ENCODE measurements at places on chromosomes 7 and 10.

DNA sequence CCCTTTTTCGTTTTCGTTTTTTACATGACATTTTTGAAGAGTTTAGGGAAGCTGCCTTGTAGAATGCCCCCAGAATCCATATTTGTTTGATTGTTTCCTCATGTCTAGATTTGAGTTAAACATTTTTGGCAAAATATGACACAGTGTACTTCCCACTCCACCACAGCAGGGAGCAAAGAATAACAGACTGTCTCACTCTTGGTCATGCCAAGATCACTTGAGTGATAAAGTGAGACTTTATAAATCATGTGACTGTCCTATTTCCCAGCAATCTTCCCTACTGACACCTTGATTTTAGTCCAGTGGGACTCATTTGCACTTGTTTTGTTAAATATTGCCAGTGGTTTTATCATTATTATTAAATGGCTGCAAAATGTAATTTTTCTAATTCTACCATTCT is 44.4 kb upstream of the USP6NL start:
- no peak for DNase-seq

- DNase-seq: no peak
These were observed 5.3 kb downstream of the CPXM2 start for GRCh38 chr10:123886292-123886691.

- DNase-seq: peak; percentile 4
These were observed 734 bp downstream of the PTPN12 start for GRCh38 chr7:77537778-77538280.

- DNase-seq: no peak
These were observed 21.1 kb upstream of the PCBD1 start for GRCh38 chr10:70909326-70909935.

- no peak for DNase-seq
These were observed 4.5 kb upstream of the TRAPPC14 start for GRCh38 chr7:100163006-100163531.

GRCh38 chr10:107502229-107502985 is 337.9 kb upstream of the SORCS1 start:
- no peak for DNase-seq

DNA sequence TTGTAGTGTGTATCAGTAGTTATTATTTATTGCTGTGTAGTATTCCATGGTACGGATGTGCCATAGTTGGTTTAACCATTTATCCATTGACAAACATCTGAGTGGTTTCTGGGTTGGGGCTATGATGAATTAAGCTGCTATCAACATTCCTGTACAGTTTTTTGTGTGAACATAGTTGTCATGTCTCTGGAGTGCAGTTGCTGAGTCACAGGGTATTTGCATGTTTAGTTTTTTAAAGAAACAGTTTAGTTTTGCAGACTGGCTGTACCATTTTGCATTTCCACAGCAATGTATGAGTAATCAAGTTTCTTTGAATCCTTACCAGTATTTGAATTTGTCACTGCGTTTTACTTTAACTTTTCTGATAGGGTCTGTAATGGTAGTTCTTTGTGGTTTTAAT is 516.7 kb upstream of the CELF2 start:
- DNase-seq: no peak

DNA sequence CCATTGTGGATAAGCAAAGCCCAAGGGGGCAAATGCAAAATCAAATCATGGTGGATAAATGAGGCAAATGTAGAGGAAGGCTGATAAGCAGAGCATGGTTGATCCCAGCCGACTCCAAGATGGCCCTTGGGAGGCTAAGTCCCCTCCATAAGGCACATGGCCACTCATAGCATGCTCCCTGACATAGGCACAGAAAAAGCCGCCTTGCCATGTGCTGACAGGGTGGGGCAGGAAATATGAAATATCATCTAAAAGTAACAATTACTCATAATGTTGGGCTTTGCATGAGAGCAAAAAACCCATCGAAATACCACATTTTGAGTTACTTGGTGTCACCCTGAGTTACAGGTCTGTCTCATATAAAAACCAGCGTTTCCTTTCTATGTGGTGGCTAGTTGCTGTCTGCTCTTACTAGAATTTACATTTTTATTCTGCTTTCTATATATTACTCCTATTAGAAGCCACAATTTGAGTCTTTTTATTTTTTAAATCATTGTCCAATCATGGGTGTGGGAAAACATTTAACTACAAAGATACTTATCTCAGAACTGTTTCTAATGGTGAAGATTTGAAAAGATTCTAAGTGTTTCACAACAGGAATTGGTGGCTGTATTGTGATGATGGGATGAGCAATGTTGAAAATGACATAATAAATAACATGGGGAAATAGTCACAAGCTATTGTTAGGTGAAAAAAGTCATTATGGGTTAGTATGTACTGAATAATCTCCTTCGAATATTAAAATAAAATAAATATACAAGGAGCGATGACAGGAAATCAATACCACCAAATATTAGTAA is 102.7 kb downstream of the CUBN start:
- DNase-seq: no peak

DNA sequence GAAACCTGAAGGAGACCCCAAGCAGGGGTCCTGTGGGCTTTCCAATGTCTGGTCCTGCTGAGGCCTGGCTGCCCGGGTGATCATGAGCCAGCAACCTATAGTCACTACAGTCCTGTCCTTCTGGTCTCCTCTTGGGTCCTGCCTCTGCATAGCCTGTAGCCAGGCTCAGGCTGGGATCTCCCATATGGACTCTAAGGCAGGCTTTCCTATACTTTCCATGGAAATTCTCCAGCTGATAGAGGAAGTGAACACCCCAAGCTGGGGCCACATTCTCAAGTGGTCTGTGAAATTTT is 26.4 kb downstream of the ANXA8 start:
- no peak for DNase-seq

DNA sequence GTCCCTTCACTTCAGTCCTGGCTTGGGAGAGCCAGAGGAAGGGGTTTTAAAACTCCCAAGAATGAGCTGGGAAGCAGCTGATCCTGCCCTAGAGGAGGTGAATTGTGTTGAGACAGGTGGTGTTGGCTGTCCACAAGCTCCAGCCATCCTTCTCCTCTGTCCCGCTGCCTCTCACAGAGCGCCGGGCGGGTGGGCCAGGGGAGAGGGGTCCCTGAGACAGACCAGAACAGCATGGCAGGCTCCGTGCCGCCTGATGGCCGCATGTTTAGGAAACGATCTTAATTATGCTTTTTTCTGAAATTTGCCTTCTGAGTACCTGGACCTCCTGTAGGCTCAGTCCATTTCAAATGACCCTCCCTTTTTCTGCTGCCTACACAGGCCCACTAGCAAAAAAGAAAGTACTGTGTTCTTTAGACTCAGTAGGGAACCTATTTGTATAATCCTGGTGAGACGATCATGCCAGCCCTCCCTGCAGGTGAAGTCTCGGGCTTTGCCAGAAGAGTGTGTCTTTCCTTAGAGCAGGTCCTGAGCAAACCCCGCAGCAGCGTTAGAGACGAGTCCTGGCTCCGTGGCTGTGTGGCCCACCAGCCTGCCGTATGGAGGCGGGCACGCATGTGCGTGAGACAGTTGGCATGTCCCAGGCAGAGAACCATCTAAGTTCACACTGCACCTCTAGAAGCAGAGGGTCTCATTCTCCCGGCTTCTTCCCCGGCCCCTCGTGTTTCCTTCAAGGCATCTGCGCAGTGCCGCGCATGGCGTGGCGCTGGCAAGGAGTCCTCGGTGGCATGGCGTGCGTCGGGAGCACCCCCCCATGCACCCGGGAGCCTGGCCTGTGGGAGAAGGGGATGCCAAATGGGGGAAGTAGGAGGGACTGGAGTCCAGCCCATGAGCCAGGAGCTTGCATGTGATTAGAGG is 26.3 kb upstream of the PWWP2B start:
- no peak for DNase-seq

DNA sequence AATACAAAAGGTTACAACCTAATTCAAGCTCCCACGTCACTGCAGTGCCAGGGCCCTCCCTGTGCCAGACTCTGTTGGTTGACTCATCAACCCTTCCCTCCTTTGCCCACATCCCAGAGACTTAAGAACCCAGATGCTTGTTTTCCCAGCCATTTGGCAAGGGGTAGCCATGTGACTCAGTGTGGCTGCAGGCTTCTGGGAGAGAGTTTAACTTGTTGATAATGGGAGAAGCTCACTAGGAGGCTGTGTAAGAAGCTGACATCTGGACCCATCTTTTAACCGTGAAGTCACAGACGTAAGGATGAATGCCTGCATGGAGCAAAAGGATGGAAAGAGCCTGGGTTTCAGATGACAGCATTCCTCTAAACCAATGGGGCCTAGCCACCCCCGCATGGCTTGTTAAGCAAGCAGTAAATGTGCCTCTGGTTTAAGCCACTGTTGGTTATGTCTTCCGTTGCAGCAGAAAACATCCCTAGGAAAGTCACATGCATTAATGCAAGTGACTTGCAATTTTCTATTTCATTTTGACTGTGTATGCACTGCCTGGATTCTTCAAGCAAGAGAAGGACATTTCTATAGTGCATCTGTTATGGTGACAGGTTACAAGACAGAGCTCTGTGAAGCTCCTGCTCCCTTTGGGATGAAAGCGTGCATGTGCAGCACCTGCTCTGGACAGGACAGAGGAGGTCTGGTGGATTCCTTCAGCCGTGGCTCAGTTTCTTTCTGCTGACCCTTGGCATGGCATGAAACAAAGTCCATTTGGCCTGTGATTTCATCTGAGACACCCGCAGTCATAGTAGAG is 57.5 kb upstream of the CREB5 start:
- peak; percentile 54 for DNase-seq

DNA sequence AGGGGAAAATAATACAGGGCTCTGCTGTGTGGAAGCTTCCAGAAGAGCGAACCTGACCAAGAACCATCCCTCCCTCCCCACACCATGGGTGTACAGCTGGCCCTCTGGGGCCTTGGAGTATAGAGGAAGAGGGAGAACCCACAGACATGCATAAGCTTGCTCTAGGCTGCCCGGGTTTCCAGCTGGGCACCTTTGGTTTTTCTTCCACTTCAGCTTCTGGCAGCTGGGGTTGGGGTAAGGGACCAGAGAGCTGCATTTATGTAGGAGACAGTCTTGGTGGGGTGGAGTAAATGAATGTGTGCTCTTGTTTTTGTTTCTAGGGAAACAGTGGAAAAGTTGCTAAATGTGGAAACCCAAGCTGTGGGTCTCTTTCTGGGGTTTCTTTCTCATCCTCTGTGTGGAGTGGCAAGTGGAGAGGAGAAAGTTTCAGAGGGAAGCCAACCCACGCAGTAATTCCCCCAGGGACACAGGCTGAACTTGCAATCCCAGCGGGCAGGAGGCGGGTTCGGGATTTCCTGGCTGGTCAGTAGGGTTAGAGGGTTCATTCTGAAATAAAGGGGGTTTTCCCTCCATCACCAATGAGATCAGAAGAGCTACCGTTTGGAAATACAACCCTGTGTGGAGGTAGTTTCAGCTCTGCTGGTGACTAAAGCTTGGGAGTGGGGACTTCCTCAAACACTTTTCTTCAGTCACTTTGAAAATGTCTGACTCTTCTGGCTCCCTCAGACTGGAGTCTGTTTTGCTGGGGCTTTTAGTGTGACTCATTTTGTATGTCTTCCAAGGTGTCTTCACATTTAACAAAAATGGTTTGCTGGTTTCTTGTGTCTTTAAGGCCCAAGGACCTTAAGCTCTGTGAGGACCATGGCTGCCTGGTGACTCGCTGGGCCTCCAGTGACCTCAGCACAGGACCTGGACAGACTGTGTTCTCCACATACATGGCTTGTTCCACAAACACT is 22.2 kb upstream of the SRGN start:
- no peak for DNase-seq

DNA sequence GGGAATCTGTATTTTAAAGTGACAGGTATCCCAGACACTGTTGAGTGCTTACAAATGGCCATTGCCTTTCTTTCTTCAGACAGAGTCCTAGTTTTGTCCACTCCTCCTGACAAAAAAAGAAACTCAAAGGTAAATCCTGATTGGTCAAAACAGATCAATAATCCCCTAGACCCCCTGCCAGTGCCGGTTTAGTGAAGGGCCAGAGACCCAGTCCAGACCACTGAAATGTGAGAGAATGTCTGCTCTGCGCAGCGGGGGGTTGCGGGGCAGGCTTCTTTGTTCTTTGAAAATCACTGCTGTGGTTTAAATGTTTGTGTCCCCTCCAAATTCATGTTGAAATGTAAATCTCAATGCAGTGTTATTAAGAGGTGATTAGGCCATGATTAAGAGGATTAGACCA is 177.7 kb upstream of the GPR26 start:
- no peak for DNase-seq

DNA sequence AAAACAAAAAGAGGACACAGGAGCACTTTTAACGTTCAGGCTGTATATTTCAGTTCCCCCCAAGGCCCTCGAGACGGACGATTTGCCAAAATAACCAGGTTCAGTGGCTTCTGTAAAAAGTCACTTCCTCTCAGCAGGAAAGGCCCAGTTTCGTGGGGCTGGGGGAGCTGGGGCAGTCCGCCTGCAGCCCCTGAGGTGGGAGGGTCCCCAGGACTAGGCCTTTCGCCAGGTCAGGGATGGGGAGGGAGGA is 28.8 kb downstream of the WDR86 start:
- DNase-seq: no peak

- no peak for DNase-seq
These were observed 102.1 kb downstream of the CUX1 start for GRCh38 chr7:101919363-101920115.

- no peak for DNase-seq
These were observed 252.2 kb downstream of the ELFN1 start for GRCh38 chr7:1922071-1922869.

- no peak for DNase-seq
These were observed 568.6 kb downstream of the KCNMA1 start for GRCh38 chr10:77068969-77069368.

- DNase-seq: no peak
These were observed 36.5 kb downstream of the LRRC18 start for GRCh38 chr10:48903151-48903550.

- peak; percentile 51 for DNase-seq
These were observed 5.7 kb downstream of the HIP1 start for GRCh38 chr7:75732764-75733630.

DNA sequence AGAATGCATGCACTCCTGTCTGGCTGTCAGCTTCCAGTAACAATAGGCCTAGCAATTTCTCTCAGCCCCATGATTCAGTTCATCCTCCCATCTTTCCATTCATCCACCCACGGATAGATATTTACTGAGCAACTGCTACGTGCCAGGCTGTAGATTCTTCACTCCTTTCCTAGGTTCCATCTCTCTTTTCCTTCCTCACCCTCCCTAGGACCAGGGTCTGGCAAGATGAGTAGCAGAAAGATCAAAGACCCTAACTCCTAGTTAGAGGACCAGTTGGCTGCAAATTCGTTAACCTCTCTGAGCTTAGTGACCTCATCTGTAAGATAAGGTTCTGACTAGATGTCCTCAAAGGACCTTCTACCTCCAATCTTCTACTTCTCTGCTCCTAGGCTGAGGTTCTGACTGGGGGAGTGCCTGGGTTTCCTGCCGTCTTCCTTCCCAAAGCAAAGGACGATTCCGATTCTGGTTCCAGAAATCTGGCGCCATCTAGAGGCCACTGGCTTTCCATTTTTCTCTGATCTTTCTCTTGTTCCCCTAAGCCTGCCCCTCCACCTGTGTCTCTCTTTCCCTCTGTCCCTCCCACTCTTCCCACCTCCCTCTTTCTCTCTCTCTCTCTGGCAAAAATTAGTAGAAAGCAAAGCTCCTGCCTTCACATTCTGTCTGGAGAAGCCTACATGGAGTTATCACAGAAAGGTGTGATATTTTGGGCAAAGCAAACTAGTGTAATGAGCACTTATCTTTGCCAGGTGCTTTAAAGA is 26.2 kb downstream of the TBATA start:
- DNase-seq: peak; percentile 67

GRCh38 chr7:157574914-157575586 is 238.2 kb downstream of the DNAJB6 start:
- DNase-seq: no peak

All from HTR-8/SVneo (cell line).